ENCODE measurements at places on chromosomes 12 and 14.

DNA sequence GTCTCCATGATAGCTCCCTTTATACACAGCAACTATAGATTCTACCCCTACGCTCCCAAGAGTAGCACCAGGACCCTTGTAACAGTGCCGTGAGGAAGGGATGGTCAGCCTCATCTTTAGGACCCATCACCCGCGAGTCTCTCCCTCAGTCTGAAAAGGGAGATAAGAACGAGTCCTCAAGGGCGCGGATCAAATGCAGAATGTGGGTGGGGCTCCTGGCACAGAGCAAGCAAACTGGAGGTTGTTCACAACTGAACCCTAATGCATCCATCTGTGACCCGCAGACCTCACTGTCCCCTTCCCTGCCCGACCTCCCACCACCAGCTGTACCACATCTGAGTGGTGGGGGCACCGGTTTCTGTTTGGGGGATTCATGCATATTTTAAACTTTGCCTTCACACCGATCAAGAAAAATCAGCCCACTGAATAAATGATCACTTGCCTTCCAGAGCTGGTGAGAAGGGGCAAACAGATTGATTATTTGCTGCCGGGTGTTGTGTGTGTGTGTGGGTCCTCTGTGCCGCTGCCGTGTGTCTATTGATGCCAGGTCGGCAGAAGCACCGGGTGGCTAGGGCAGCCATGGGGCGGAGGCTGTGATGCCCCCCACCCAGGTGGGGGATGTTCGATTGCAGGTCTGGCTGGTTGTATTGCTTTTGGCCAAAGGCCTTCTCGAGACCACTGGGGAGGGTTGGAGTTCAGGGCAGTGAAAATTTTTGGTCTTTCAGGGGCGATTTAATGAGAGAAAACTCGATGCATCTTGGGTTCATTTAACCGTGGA is 35.7 kb upstream of the BEGAIN start:
- no peak for DNase-seq

DNA sequence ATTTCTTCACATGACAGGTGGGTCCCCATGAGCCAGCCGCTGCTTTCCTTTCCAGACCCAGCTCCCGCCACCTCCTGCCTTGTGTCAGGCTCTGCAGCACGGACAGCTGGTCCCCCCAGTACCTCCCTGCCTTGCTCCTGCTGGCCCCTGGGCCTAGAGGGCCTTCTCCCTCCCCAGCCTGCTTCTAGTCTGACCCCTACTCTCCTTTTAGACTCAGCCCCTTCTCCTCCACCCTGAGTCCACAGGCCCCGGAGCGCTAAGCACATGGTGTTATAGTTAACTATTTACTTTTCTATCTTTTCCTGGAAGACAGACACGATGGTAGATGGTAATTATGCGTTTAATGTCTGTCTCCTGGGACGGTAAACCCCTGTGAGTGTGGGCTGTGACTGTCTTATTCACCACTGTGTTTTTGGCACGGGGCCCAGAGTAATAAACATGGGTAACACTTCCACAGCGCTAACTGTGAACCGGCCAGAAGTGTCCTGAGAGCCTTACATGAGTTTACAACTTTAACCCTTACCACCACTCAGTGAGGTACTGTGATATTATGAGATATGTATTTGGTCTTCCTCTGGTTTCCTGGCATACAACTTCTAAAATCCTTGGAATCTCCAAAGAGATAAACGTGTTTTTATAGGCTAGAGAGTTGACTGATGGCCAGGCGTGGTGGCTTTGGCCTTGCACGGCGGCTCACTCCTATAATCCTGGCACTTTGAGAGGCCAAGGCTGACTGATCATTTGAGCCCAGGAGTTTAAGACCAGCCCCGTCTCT is 41.2 kb downstream of the DGLUCY start:
- DNase-seq, result no peak

DNA sequence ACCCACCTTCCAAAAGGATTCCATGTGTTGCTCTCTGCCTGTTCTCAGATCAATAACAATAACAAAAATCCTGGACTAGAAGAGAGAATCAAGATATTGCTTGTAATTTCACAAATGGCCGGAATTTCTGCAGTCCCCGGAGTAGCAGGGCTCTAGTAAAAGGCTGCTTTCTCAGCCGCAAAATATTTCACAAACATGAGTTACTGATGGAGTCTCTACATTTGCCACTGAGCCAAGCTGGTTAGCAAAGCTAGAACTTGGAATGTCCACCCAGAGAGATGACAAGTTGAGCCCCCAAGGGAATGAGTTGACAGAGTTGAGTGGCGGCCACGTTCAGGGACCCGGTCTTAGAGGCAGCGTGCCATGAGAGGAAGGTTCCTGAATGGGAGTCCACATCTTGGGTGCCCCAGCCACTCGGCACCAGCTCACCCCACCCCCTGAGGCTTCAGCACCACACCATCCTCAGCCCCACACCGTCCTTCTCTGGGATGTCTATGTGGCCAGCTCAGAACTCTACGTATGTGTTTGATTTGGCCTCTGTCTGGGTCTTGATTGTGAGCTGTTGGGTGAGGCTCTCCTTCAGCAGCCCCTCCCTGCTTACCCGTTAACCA is 15.9 kb downstream of the FBLN5 start:
- no peak for DNase-seq

DNA sequence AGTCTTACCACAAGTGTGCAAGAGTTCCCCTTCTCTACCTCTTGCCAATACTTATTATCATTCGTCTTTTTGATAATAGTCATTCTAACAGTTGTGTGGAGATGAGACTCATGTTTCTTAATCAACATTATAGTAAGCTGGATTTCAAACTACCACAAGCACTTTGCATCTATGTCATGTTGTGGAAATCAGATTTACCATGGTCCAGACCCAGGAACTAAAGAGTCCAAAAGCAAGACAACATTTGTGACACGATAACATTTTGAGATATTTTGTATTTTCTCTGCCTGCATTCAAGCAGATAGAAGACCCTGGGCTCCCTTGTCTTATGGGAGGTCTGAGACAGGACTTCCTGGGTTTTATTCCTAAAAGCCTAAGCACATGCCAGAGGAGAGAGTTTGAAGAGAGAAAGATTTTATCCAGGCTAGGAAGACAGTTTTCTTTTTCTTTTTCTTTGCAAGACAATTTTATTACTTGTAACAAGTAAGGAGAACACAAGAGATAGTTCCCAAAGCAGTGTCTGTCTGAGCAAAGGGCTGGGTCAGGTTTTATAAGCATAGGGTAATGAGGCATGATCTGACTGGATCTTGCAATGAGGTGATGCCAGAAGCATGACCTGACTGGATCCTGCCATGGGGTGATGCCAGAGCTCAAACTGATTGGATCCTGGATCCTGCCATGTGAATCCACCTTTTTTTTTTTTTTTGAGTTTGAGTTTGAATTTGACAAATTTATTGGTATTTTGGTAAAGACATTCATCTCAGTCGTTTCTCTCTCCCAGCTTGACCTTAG is 180.5 kb upstream of the HMGA2 start:
- no peak for DNase-seq

GRCh38 chr14:62162998-62163589 is 400.9 kb downstream of the SNAPC1 start:
- DNase-seq, result no peak

DNA sequence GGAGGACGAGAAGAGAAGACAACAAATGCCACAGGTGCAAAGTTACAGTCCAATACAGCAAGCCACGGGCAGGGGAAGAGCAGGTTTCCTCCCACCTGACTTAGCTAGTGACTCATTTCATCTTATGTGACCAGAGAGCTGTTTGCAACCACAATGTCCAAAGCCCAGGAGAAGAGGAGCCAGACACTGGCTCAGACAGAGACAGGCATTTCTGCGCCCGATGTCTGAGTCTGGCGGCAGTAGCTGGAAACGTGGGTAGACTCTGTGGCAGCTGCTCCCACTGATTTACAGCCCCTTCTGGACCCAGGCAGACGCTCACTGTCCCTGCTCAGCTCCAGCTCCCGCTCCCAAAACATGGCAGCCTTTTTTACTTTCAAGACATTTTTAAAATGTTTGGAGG is 60.0 kb downstream of the CHGA start:
- no peak for DNase-seq

GRCh38 chr14:65348137-65348536 is 64.4 kb upstream of the FUT8 start:
- no peak for DNase-seq

DNA sequence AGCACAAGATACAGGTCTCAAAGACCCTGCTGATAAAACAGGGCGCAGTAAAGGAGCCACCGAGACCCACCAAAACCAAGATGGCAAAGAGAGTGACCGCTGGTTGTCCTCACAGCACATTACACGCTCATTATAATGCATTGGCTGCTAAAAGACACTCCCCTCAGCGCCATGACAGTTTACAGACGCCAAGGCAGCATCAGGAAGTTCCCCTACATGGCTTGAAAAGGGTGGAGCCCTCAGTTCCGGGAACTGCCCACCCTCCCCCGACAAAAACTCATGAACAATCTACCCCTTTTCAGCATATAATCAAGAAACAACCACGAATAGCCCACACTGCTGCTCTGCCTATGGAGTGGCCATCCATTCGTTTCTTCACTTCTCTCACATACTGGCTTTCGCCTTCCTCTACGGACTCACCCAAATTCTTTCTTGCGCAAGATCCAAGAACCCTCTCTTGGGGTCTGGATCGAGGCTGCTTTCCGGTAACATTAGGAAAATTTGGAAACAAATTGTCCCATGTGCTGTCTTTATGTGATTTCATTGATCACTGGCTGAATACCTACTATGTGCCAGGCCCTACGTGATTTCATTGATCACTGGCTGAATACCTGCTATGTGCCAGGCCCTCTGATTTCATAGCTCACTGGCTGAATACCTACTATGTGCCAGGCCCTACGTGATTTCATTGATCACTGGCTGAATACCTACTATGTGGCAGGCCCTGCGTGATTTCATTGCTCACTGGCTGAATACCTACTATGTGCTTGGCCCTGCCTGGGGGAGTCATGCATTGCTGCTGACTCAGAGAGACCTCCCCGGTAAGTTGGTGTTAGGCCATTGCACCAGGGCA is 126.4 kb downstream of the PIWIL1 start:
- no peak for DNase-seq

DNA sequence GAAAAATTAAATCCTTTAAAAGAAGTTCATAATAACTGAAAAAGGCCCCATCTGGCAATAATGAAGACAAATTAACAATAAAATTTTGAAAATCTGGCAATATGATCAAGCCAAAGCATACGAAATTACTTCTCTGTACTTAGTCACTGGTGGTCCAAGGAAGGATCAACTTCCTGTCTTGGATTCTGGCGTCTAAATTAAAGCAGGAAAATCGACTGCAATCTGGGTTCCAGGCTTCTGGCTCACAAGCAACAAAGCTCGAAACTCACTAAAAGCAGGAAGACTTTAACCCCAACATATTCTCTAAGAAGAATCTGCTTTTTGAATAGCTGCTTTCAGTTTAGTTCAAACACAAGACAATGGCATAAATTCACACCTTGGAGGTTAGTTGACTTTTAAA is 49.7 kb downstream of the LRIG3 start:
- DNase-seq, result no peak

GRCh38 chr14:83559721-83560120 is 1970.2 kb upstream of the FLRT2 start:
- no peak for DNase-seq

- DNase-seq, result no peak
These were observed 151.5 kb downstream of the MSRB3 start for GRCh38 chr12:65430006-65430405.

- DNase-seq, result no peak
These were observed 48.5 kb downstream of the MDM2 start for GRCh38 chr12:68856510-68856909.

GRCh38 chr14:102231476-102232347 is 73.3 kb downstream of the MOK start:
- DNase-seq, result no peak

DNA sequence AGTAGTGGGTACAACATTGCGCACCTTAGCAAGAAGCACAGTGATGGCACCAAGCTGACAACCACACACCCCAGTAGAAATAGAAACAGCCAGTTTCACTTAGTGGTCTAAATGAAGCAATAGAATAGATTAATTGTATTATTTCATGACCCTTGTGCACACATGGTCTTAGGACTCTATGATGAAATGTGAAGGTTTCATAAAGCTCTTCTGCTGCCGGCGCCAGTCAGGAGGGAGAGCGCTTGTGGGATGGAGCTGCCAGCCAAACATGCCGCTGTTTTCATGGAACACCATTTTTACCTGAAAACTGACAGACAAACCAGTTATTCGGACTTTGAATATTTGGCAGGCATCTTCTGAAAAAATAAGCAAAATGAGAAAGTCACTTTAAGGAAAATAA is 100.0 kb downstream of the PPP2R5C start:
- DNase-seq, result no peak

GRCh38 chr12:76242813-76243550 is 105.2 kb downstream of the BBS10 start:
- DNase-seq, result no peak

DNA sequence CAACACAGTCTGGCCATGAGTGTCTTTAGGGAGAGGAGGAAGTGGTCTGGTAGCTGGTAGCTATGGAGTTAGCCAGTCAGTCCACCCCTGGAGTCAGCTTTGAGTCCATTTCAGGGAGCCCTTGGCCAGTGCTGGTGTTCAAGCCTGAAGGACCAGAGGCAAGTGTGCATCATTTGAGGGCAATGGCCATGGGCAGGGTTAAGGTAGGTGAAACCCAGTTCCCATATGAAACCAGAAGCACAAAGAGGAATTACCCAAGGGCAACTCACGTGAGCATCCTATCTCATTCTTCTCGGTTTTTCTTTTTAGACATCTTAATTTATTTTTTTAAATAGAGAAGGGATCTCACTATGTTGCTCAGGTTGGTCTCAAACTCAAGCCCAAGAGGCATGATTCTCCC is 61.3 kb upstream of the ACTN1 start:
- DNase-seq, result no peak

DNA sequence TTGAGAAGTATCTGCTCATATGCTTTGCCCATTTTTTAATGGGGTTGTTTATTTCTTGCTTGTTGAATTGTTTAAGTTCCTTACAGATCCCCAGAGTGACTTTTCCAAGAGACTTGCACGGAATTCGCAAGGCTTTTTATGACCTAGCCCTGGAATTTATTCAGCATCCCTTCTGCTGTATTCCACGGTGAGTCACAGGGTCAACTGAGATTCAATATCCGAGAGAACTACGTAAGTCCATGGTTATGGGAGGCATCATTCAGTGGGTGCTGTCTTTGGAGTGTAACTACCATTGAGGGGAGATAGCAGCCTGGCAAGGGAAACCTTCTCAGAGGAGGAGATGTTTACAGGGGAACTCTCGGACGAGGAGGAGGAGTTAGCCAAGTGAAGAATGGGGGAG is 20.9 kb upstream of the GPRC5A start:
- no peak for DNase-seq

DNA sequence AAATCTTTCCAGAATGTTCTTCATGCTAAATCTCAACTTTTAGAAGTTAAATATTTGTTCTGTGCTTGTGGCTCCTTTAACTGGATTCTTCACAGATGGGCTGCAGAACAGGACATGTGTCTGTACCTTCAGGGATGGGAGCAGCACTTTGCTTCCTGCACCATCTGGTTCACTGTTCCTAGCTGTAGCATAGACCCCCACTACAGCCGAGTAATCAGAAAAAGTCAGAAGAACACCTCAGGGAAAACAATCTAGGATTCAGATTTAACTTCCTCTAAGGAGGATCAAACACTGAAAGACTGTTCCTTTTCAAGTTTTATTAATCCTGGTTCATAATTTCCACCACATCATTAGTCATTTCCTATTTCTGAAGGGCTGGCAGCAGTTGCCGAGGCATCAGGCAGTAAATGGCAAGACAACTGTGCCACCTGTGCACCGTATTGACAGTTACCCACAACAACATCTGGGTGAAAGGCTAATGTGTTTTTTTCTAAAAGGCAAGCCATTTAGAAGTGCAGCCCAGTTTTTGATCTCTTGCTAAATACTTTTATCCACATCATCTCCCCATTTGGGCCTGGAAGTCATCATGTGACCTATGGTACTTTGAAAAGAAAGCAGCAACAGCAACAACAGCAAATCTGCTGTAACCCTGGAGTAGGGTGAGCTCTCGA is 212.8 kb upstream of the BMP4 start:
- no peak for DNase-seq
